Activated T-cell treated with anti-CD3 and anti-CD28 coated beads, Interleukin-2, amount 50 U/mL, for 24 hours (primary cell): ENCODE measurements at places on chromosomes 4 and X.

GRCh38 chr4:185735866-185736400, 76.1 kb downstream of the SORBS2 start:
- DNase-seq = no peak

- no peak for DNase-seq
These were observed 163.6 kb downstream of the SPRY1 start for GRCh38 chr4:123559955-123560871.

GRCh38 chr4:15888515-15888914, 50.0 kb downstream of the FGFBP1 start:
- no peak for DNase-seq

DNA sequence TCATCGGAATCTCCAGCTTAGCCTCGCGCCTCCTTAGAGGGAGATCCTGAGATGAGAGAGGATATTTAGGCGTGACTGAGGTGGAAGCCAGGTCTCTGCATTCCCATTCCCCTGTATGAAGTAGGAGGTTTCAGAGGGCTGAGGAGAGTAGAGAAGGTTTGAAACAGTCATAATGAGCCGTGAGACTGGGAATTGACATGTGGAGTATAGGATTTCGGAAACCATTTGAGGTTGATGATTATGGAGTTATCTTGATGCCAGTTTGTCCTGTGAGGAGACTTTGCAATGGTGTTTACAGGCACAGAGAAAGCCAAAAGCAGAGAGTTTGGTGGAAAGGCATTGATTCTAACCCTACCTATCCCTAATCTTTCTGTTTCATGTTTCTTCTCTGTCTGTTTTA, 2.0 kb downstream of the CHST7 start:
- DNase-seq = no peak

- no peak for DNase-seq
These were observed 790 bp upstream of the HHIP start for GRCh38 chr4:144645102-144645630.

GRCh38 chr4:169249214-169249973, 21.4 kb downstream of the SH3RF1 start:
- DNase-seq = no peak

GRCh38 chr4:94472056-94472826, 20.5 kb downstream of the PDLIM5 start:
- no peak for DNase-seq

DNA sequence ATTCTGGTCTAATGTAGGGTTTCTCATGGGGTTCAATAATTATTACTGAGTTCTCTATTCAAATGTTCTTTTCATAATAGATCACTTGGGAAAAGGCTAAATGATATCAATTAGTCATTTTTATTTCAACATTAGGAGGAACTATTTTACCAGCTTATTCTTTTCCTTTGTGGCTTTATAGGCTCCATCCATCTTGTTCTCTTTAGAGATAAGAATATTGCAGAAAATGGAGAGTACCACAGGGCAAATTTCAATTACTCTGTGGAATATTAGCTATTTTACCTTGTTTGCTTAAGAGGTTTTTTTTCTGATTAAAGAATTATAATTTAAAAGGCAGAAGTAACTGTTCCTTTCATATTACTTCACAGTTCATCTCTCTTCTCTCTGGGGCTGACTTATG, 55.8 kb downstream of the MAP9 start:
- no peak for DNase-seq

DNA sequence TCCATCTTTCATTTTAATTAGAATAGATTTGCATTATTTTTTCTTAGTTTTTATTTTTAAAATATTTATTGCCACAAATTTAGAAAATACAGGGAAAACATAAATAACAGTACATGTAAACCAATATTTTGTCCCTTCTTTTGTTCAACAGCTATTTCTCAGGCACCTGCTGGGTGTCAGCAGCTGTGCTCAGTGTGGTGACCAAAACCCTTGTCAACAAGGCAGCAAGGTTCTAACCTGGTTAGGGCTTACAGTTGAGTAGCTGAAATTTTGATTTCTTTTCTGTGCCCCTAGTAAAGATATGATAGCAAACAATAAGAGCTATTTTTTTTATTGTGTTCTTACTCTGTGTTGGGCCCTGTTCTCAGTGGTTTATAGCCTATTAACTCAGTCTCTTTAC, 128.1 kb downstream of the PTTG2 start:
- no peak for DNase-seq

DNA sequence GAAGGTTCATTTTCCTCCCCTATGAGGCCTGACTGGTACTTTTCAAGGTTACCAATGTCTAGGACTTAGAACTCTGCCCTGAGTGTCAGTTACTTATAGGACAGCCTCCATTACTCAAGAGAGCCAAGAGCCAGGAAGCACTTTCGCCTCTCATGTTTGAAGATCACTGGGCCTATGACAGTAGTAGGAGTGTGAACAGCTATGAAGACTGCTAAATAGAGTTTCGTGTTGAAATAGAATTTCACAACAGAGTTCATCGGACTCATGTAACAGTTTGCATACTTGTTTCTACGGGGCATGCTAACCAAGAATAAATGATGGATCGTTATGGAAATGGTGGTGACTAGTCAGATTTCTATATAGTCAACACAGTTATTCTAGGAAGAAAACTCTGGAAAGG, 97.8 kb upstream of the GPC4 start:
- no peak for DNase-seq

GRCh38 chr4:126051689-126052424, 737.1 kb downstream of the FAT4 start:
- no peak for DNase-seq

- no peak for DNase-seq
These were observed 638.9 kb downstream of the MID1IP1 start for GRCh38 chrX:39439906-39440798.

DNA sequence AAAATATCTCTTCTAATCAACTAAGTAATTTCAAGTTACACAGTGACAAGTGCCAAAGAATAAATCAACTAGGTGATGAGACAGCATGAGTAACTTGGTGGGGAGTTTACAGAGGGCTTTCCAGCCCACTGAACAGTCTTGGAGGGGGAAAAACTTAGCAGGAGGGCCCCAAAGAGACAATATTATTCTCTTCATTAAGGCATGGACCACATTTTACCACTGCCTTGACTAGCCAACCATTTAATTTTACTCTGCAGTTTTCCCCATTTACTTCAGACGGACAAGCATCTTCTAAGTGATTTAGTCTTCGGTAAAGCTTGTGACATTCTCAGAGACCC, 25.3 kb upstream of the GATB start:
- DNase-seq = no peak

DNA sequence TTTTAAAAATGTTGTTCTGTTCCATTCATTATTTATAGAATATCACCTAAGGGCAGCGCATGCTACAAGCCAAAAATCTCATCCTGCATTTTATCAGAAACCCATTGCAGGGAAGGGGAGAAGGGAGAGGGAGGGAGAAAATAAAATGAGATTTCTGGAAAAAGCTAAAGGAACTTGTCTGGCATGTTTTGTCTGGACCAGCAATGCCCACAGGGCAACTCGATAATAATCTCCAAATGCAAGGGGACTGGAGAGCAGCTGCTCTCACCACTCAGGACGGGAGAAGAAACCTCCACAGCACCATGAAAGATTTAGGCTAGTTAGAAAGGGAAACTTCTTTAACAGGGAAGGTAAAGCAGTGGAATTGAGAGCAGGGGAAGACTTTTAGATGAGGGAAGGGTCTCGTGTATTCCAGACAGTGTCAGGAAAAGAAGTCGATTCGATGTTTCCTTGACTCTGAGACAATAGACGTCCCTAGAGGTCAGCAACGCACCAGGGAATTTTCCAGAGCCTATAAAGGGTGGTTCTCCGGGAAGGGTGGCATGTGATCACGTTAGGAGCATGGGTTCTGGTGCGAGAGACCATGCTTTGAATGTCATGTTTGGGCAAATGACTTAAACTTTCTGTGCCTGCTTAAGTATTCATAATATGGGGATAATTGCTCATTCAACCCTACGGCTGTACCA, 132.2 kb upstream of the NDP start:
- no peak for DNase-seq

DNA sequence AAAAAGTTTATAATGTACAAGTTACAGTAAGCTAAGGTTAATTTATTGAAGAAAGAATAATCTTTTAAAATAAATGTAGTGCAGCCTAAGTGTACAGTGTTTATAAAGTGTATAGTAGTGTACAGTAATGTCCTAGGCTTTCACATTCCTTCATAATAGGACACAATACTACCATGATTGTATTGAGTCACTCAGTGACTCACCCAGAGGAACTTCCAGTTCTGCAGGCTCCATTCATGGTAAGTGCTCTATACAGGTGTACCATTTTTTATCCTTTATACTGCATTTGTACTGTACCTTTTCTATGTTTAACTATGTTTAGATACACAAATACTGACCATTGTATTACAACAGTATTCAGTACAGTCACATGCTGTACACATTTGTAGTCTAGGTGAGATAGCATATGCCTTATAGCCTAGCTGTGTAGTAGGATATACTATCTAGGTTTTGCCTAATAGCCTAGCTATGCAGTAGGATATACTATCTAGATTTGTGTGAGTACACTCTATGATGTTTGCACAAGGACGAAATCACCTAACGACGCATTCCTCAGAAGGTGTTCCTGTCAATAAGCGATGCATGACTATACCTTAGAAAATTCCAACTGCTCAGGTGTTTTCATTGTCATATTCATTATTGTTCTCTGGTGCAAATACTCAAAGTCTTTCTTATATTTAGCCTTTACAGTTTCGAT, 5.5 kb upstream of the TMEM255A start:
- no peak for DNase-seq

GRCh38 chr4:109982521-109982920, 69.8 kb downstream of the EGF start:
- no peak for DNase-seq

DNA sequence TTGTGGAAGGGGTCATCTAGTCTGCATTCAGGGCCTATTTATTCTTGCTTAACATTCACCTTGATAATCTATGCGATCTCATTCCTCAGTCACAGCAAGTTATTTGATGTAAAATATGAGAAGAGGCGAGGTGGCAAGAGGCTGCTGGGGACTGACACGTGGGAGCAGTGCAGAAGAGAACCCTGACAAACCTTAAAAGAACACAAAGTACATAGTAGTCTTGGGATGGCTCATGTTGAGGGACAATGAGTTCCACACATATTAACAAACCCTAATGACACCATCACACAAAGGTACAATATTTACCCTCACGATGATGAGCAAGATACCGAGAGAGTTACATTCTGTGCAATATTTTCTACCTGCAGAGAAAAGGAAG, 57.5 kb downstream of the MAML3 start:
- DNase-seq = no peak

GRCh38 chr4:128549636-128550035, 259.9 kb upstream of the JADE1 start:
- no peak for DNase-seq

DNA sequence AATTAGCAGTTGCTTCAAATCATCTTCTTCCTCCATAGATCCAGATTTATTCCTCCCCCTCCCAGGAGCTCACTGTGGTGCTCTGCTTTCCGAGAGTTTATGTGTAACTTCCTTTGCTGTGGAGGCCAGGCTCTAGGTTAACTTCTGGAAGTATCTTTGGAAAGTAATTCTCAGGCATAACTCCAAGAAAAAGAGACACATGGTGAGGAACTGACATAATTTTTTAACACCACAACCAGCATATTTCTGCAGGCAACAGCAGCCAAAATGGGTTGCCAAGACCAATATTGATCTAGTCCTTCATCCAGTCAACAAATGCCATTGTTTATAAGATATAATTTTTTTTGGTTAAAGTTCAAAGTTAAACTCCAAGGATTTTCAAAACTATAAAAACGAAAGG, 114.5 kb upstream of the RBPJ start:
- DNase-seq = no peak

DNA sequence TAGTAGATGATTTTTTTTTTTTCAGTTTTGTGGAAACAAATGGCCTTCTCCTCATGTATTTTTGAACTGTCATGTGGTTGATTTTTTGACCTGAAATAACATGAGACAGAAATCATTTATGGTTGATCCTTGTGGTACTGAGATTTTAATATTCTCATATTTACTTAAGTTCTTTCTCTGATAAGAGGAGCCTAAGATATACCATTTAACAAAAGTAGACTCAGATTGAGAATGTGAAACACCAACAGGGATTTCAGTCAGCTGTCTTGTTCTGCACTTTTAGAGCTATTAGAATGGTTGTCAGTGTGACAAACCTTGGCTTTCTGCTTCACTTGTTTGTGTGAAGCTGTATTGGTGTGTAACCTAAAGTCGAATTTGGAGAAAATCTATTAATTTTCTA, 575.7 kb downstream of the SPOCK3 start:
- DNase-seq = no peak

GRCh38 chr4:151260526-151260925, 16.4 kb upstream of the PRSS48 start:
- no peak for DNase-seq

DNA sequence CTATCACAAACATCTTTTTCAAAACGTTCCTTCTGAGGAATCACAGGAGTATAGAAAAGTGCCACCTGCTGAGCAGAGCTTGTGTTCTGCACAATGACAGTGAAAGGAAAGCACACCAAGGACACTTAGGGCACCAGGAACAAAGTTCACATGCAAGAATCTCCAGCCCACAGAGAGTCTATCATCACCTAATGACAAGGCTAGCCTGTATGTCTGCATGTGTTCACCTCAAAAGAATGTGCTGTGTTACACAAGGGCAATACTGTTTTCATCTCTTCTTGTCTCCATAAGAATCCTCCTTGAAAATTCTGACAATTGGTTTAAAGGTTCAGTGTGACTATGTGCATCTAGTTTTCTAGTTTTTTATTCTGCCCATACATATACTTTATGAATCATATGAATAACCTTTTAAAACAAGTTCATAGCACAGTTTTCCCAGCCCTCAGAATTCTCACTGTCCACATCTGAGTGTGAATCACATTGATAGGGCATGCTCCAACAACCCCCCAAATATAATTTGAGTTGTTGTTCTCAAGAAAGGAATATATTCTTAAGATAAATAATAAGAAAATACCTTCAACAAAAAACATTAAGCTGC, 118.0 kb downstream of the PWWP3B start:
- no peak for DNase-seq

GRCh38 chr4:3869661-3870566, 103.7 kb downstream of the ADRA2C start:
- peak; percentile 17 for DNase-seq

GRCh38 chr4:22668301-22668700, 24.4 kb upstream of the GBA3 start:
- no peak for DNase-seq
